ENCODE measurements at places on chromosomes 11 and 22. TPM values are rescaled to one million over a fixed set of nuclear protein-coding genes. Genes with fewer than 3 reads are reported as not detected.

SEC14L6 gene
- total RNA-seq = not detected

SERPIND1 gene
- total RNA-seq = not detected

DNA sequence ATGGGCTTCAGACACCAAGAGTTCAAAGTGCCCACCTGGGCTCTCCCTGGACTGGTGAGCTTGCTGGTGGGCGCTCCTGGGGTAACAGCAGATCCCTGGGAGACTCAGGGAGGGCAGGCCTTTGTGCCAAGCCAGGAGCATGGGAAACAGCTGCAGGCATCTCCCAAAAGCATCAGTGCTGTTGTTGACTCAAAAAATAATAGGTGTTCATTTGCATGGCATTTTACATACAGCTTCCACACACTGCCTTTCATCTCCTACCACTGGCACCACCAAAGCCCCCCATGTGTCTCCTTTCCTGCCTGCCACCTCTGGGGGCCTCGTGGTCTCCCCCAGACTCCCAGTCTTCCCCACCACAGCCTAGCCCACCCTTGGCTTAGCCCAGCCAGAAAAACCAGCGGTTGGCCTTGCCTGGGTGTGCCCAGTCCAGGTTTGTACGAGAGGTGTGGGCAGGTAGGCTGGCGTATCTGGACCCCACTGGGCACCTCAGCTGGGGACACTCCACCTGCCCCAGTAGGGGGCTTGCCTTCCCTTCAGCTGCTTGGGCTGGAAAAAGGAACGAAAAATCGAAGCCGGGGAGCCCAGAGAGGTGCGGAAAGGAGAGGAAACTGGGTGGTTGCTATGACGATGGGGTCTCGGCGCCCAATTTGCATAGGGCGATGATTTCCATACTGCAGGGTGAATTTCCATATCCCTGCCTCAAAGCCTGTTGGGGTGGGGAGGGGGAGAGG is 15.0 kb downstream of the POU2F3 start:
- no peak for DNase-seq

GRCh38 chr11:17296852-17297559 is 20.5 kb downstream of the NUCB2 start:
- DNase-seq = no peak

PVALB gene
- total RNA-seq = not detected

DNA sequence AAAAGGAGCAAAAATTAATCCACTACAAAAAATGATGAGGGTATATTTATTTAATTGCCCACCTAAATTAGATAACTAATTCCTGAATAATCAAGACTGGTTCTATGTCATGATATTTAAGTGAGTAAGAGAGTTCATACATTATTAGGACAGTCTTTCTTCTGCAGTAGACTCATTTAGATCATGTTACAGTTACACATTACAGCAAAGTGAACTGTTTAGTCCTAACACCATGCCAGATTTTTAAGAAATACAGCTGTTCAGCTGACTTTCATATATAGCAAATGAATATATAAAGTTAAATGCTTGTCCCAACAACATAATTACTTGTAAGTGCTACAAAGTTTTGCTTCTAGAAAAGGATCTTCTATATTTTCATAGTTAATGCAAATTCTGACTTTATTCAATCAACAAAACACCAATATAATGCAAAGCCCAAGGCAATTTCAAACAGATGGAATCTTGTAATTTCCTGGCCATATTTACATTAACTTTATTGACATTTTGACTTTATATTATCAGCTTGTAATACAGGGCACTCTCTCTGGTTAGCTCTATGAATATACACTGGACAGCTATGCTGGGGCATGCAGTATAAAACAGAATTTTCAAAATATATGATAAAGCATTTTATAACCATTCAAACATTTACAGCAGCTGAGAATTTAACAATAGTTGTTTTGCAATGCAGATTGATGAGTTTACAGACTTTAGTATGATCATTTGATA is 45.7 kb upstream of the TP53AIP1 start:
- no peak for DNase-seq

DNA sequence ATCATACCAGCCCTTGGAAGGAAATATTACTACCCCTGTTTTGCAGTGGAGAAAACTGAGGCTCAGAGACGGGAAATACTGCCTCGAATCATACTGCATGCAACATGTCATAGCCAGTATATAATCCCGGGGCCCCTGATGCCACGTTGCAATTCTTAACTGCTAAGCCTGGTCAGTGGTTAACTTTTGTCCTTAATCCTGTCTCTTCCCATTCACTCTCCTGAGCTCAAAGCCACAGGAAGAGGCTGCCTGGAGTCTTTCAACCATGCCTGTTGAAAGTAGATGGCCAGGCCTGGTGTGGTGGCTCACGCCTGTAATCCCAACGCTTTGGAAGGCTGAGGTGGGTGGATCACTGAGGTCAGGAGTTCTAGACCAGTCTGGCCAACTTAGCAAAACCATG is 166.6 kb downstream of the MIAT start:
- DNase-seq = no peak

- DNase-seq = no peak
Observed at GRCh38 chr11:376531-377173, 7.4 kb downstream of the B4GALNT4 start.

DNA sequence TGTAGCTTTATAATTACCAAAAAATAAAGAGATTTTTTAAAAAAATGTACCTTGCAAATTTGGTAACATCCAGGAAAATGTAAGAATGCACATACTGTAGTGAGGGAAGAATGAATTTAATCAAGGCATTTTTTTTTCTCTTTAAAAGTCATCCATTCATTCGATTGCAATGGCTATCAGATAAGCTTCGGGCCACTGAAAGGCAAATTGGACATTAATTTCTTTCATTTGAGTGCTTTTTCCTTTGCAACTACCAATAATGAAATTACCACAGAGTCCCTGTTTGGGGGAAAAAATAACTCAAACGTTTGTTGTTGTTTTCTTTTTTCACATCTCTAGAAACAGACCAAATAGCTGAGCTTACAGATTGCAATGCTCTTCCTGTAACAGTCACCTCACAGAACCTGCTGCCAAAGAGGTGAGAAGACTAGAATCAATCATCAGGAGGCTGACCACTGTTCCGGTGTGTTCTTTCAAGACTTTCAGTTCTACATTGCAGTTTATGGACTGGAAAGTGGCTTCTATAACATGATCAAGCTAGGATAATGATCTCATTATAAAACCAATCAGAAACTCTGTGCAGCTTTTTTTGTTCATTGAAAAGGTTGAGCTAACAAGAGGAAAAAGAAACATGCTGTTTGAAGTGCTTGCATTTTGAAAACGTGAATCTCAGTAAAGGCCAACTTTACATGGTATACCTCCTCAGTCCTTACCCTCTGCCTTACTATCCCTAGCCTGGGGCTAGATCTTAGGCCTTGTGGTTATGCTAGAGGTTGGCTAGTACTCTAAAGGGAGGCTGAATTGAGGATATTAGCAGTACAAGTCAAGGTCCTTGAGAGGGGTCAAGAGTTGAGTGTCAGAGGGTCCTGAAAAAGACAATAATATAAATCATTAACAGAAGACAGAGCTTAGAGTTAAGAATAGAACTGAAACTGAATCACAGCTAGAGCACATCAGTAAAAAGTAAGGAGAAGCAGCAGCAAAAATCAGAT is 1276.1 kb downstream of the LRRC4C start:
- no peak for DNase-seq

- DNase-seq = peak; percentile 27
Observed at GRCh38 chr11:23765682-23766252, 731.1 kb upstream of the LUZP2 start.

GRCh38 chr11:70141486-70142220 is 61.4 kb upstream of the FADD start:
- peak; percentile 26 for DNase-seq

MOGAT2 gene
- not detected for total RNA-seq

DNA sequence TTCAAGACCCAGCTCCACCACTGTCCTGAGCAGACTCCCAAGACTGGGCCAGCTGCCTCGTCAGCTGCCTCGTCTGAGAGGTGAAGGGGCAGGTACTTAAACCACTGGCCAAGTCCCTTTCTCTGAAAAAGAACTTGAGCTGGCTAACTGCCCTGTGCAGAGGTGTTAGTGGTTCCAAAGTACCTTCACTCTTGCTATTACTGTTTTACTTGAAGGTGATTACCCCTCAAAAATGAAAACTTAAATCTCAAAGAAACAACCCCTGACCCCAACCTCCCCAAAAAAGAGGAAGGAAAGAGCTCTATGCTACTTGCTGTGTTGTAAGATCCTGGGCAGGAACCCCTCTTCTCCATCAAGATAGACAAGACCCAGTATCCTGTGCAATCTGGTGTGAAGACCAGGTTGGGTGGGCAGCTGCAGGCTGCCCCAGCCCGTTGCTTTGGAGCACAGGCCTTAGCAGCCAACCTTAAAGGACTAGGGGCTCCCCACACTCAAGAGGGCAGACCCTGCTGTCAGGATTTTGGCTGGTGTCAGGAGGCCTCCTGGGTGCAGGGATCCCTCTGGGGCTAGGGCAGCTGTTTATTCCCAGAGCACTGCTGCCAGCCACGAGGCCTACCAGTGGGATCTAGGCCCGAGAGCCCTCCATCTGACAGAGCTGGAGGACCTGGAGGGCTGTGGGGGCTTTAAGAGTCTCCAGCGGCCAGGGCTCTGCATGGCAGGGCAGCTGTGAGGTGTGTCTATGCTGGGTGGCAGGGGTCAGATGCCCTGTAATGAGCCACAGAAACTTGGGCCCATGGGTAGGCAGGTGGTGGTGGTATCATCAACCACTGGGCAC is 13.0 kb downstream of the GUCD1 start:
- no peak for DNase-seq

TMEM191C gene
- 1.3 TPM for total RNA-seq

DNA sequence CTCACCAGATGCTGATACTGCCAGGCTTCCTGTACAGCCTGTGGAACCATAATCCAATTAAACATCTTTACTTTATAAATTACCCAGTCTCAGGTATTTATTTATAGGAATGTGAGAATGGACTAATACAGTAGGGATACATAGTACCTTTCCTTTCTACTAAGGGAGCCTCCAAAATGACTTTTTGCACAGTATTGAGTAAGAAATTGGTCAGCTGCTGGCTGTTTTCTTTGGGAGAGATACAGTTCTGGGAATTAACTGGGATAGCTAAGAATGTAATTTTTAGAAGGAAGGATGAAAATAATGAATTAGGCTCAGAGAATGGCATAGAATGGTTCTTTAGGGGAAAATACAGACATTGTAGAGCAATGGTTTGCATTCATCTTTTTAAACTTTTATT is 426.0 kb upstream of the DDI1 start:
- no peak for DNase-seq

DNA sequence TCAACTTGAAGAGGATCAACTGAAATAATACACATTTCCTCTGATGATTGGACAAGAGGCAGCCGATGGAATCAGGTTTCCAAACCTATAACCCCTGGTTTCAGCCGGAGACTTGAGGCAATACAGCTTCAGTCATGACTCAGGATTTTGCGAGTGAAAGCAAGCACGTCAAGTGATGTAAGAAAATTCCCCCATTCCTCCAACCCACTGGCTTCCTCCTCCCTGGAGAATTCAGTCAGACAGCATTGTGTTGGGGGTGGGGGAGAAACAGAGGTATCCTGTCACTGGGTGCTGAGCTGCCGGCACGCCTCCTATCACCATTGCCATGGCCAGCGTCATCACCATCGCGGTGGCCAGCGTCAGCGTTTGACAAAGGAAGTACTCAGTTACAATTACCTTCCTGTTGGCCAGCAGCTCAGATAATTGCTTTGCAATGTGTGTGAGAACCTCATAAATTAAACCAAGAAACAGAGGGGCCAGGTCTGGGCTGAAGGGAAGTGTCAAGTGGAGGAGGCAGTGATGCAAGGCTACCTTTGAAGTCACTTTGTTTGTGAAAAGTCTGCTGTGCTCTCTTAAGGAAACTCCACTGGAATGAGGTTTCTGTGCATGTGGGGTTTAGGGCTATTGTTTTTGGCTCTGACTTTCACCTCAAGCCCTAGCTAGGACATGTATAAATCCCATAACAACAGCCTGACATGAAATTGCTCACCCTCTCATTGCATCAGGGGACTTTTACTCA is 50.2 kb downstream of the LIF start:
- DNase-seq = peak; percentile 100

DNA sequence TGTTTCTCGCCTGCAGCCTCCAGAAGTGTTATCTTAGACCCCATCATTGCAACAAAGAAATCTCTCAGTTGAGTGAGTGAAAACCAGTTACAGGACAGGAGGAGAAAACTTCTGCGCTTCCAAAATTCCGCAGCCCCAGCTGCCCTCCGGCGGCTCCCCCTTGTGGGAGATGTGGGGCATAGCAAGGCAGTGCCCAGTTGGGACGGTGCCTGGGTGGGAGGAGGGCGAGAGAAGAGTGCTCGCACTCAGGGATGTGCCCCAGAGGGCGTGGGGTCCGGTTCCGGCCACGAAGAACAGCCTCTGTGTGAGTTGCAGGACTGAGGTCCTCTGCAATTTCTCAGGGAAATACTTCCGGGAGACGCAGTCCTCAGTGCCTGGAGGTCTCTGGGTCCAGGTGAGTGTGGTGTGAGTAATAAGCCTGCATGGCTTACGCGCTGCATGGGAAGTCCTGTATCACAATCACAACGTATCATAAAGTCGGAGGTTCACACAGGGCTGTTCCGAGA is 87.0 kb upstream of the BLID start:
- peak; percentile 58 for DNase-seq

- DNase-seq = no peak
Observed at GRCh38 chr22:48453751-48454485, 1373.8 kb downstream of the BRD1 start.

DNA sequence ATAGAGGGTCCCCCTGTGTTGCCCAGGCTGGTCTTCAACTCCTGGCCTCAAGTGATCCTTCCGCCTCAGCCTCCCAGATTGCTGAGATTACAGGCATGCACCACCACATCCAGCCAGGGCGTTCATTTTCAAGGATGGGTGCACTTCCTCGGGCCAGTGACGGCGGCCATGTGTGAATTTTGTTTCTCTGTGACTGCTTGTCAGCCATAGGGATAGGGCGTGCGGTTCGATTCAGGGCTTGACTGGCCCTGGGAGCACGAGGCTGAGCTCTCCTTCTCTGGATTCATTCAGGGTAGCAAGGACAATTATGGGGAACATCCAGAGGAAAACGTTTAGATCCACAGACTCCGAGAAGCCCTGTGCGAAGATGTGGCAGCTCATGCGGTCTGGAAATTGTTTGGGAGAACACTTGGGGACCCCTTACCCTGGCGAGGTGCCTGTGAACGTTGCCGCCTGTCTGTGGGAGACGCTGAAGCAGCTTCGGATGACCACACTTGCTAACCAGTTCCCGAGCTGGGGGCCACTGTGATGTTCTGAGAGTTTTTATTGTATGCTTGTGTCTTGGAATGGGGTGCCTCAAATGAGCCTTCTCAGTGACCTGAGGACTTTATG is 2.9 kb downstream of the PTDSS2 start:
- DNase-seq = no peak

RNASEH2C gene
- 21.1 TPM for total RNA-seq

- DNase-seq = no peak
Observed at GRCh38 chr11:72441752-72442207, 7.4 kb upstream of the CLPB start.

Measured in bronchial epithelial cell (primary cell).